Small intestine (tissue), 16 donors: ENCODE measurements at places on chromosomes 2 and 18. TPM values are rescaled to one million over a fixed set of nuclear protein-coding genes. Genes with fewer than 3 reads are reported as not detected.
A peak's percentile ranks its signal among the peaks of the same experiment; 100 is the strongest.

Gene NT5DC4
- polyA plus RNA-seq, result 0.04 TPM

- DNase-seq, result no peak
Measured at GRCh38 chr2:196290569-196290968, 119.2 kb upstream of the STK17B start.

- peak; percentile 30 for DNase-seq
Measured at GRCh38 chr18:2337552-2338141, 233.7 kb downstream of the METTL4 start.

- DNase-seq, result peak; percentile 4
Measured at GRCh38 chr18:27847412-27847811, 329.5 kb downstream of the CDH2 start.
